Trophoblast cell (in vitro differentiated cells and primary cell): ENCODE measurements at places on chromosomes 1 and 21.

DNA sequence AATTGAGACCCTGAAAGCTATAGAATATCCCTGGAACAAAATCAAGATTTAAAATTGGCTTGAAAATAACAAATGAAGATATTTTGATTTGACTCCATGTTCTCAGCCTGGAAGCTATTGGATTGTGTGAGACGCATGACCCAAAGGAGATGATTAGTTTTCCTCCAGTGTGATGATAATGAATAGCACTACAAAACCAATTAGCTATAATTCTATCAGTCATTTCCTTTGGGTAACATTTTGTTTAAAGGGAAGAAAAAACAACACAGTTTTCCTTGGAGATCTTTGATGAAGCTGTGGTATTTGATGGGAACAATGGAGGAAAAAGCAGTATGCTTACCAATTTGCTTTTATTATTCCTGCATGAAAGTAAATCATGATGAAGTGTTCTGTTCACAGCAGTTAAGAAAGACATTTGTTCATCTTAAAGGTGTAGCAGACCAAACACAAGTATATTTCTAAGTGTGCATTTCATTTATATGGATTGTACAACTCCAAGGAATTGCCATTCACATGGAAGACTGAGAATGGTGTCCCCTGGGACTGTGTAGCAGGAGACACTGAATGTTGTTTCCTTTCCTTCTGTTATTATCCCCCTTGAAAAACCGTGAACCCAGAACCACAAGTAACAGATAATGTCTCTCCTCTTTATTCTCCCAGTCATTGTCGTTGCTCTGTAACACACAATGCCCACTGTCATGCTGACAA lies 111.4 kb downstream of the CACHD1 start:
- no peak for DNase-seq

DNA sequence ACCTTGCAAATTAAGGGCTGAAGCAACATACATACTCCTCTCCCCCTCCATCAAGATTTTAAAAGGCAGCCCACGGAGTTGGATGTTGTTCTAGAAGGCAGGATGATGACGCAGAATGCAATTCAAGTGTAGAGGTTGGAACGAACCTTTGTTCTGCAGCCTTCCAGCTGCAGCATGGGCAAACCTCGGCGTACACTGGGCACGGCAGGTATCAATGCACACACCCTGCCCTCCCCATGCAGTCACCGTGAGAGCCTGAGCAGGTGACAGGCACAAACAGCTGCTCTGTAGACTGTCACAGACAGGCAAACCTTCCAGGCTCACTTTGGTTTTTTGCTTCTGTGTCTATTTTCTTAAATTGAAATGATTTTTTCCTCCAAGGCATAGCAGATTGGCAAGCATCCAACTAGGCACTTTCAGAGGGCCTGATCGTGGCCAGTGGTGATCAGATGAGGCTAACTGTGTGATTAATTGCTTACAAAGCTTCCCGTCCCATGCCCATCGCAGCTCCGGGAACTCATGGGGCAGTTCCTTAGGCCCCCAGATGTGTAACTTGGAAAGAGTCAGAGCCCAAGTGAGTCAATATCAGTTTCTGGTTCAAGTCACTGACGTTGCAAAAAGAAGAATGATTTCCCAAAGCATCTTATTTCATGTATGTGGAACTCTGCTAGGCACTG lies 82.3 kb downstream of the ITPKB start:
- no peak for DNase-seq

DNA sequence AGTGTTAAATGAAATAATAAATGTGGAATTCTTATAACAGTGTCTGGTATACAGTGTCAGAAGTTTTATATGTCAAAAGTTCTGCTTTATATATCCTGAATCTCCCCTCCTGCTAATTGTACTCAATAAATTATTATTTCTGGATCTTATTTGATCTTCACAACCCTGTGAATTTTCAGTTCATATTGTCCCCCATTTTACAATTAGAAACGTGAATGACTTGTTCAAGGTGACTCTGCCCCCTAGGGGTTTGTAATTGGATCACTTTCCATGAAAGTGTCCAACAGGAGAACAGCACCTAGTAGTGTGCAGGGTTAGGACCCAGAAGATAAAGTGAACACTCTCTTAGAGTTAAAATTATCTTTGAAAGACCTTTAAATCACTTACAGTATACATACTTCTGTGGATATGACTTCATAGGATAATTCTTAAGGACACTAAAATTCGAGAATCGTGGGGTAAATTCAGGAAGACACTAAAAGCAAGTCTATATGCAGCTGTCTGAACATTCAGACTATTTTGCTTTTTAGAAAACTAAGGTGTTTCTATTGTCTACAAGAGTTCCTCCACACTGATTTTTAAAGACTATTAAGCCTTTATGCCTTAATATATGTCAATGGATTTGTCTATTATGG lies 4.5 kb upstream of the DDR2 start:
- no peak for DNase-seq

DNA sequence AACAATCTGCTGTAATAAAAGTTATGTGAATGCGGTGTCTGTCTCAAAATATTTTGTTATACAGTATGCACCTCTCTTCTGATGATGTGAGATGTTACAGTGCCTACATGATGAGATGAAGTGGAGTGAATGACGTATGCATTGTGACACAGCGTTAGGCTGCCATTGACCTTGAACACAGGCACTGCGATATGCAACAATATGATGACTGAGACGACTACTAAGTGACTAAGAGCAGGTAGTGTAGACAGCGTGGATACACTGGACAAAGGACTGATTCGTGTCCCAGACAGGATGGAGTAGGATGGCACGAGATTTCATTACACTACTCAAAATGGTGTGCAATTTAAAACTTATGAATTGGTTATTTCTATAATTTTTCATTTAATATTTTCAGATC lies 8.4 kb downstream of the SGIP1 start:
- DNase-seq: no peak

DNA sequence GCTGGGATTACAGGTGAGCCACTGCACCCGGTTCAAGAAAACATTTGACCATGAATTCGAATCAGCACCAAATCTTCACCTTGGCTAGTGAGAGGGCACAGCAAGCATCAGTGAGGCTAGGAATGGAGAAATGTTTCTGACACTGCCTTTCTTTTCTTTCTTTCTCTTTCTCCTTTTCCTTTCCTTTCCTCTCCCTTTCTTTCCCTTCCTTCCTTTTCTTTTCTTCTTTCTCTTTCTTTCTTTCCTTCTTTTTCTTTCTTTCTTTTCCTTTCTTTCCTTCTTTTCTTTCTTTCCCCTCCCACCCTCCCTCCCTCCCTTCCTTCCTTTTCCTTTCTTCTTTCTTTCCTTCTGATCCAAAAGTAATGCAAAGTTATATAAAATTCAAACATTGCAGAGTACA lies 40.9 kb downstream of the GFI1 start:
- no peak for DNase-seq

DNA sequence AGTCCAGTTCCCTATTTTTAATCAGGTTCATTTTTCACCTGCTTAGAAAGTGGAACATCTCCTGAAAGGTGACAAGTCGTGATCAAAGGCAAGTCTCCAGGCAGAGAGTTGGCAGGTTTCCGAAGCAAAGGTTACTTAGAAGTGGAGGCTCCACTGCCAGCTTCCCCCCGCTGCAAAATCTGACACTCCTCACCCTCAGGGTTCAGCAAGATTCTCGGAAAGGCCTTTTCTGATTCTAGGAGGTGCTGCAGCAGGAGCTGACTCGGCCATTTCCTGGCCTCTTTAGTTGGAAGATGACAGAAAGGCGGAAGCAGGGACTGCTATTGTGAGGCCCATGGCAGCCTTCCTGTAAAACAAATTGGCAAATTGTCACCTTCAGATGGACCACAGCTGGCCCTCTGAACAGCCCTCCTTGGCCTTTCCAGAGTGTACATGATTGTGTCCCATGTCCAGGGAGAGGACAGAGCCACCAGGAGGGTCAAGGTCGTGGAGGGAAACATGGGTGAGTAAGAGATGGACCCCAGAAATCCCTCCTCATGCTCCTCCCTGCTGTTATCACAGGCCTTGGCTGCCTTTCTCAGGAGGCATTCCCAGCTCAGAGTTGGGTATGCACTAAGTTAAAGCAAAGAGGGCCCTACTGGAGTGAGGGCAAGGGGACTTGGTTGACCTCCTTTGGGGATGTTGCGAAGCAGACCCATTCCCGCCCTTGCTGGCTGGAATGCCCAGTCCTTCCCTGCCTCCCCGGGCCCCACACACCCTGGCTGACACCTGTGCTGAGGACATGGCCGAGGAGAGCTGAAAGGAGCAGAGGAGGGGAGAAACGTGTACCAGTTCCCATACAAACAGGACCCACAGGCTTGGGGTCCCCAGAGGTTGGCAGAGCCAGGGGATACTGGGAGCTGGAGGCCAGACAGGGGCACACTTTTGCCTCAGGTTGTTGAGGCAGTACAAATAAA lies 115.5 kb upstream of the IRF2BP2 start:
- no peak for DNase-seq

GRCh38 chr1:113467991-113468390 lies 77.7 kb downstream of the MAGI3 start:
- no peak for DNase-seq

GRCh38 chr21:25870084-25870483 lies 135.3 kb downstream of the GABPA start:
- DNase-seq: no peak

DNA sequence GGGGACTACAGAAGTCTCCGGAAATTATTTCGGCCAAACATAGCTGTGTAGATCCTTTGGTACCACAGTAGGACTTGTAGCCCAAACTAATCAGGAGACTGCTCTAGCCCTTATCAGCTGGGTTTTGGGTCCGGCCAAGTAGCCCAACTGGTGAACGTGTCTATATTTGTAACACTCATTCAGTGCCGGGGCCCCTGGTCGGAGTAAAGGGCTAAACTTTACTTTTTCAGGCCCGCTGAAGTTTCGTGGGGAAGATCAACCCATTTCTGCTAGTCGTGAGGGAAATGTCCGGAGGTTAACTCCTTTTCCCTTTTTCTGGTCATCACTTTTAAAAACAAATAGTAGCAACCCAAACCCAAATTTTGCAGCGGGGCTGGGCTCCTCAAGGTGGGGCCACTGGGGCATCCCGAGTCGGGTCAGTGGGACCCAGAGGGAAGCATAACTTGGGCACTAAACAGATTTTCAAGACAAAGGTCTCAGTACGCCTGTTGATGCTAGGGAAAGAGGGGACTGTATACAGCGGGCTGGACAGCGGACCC lies 1.7 kb downstream of the LHX9 start:
- no peak for DNase-seq

DNA sequence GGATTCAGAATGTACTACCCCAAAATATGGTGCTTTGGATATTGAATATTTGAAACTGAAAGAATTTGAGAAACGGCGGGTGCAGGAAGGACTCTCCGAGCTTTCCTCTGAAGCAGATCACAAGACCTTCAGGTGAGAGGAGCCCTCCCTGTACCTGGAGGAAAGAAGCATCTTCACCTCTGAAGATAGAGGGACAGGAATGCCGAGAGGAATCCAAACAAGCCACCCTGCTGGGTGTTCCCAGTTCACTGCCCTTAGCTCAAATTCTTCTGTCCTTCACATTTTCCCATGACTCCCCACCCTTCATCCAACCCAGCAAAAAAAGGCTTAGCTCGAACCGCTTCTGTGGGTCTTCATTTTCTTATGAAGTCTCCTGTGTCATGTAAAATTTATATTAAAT lies 18.2 kb upstream of the PADI2 start:
- peak; percentile 75 for DNase-seq

GRCh38 chr1:11298390-11299224 lies 25.6 kb downstream of the UBIAD1 start:
- DNase-seq: no peak

DNA sequence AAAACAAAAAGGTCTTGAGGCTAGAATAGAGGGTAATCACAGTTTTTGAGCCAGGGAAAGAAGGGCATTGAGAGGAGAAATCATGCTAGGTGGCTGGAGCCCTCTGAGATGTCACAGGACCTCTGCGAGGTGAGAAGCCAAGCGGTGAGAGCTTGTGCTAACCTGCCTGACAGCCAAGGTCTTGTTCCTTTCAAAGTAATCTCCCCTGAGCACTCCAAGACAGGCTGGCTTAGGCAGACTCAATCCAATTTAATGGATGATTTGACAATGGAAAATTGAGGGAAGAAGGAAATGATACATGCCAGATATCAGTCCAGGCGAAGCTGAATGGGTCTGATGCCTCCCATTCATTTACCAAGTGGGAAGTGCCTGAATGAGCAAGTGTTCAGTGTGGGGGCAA lies 311.9 kb upstream of the PTBP2 start:
- DNase-seq: no peak

DNA sequence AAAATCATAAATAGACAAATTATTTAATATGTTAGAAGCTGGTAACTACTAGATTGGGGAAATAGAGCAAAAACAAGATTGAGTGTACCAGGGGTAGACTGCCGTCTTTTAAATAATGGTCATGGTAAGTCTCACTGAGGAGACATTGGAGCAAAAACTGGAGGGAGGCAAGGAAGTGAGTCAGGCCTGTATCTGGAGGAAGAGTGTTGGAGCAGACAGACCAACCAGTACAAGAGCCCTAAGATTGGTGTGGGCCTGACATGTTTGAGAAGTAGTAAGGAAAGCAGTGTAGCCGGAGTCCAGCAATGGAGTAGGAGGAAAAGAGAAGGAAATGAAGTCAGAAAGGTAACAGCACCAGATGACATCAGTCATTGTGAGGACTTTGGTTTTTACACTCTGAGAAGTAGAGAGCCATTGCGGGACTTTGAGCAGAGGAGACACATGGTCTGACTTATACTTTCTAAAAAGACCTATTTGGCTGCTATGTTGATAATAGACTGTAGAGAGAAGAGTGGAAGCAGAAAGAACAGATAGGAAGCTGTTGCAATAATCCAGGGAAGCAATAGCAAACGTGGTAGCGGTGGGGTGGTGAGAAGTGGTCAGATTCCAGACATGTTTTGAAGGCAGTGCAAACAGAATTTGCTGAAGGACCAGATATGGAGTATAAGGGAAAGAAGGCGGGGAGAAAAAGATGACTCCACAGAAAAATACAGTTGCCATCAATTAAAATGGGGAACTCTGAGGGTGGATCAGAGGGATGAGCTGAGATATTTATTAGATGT lies 44.7 kb upstream of the GJA5 start:
- peak; percentile 30 for DNase-seq

DNA sequence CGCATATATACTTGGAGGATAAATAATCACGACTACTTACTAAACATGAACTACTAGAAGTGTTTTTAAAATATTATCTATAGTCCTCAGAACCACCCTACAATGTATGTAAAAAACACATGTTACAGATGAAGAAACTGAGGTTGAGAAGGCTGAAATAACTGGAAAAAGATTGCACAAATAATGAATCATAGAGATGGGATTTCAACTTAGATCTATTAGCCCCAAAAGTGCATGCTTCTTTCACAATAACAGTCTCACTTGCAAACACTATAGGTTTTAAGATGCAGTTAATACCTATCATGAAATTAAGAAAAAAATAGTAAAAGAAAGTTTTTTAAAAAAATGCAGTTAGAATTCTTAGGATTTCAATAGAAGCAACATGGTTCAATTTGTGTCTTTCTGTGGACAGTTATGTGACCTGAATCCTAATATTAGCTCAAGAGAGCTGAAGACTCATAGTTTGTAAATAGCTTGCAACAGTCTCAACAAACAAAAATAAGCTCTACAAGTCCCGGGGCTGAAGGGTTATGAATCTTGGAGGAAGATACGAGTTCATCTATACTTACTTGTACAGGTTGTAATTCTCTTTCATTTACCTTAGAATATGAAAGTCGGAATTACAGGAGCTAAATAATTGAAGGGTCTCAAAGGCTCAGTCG lies 58.6 kb upstream of the NTPCR start:
- no peak for DNase-seq

GRCh38 chr21:35222021-35222420 lies 172.9 kb upstream of the RUNX1 start:
- DNase-seq: no peak
